ENCODE measurements at places on chromosomes 5 and 9. TPM values are rescaled to one million over a fixed set of nuclear protein-coding genes. Genes with fewer than 3 reads are reported as not detected.

DNA sequence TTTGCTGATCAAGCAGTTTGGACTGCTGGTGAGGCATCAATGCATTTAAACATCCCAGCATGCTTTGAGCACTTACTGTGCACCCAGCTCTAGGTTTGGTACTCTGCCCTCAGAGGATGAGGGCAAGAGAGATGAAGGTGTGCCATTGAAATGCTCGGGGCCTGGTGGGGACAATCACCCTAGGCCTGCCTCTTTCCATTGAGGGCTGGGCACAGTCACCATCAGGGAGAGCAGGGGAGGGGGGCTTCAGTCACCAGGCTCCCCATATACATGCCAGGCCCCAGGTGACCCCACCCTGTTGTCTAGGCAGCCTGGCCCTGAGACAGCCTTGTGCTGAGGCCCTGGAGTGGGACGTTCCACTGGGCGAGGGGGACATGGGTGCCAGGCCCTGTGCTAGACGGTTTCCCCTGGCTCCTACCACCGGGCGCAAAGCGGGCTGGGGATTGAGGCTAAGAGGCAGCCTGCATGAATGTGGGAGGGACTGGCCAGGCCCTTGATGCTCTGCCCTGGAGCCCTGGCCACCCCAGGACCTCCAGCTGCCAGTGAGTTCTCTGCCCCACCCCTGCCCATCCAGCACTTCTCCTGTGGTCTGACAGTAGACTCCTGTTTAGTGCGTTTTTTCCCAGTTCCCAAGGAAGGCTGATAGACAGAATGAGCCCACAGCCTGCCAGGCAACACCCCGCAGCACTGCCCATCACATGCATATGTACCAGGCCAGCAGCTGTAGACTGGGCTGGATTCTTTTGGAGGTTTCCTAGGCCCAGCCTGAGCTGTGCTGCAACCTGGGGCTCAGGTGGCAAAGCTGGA, 18.9 kb downstream of the TCF7 start:
- no peaks in the 10 kb centered on the region for H3K27me3 ChIP-seq
- peaks cover 11% of the 10 kb centered on the region for H3K4me1 ChIP-seq
- no peak for DNase-seq
- H3K36me3 ChIP-seq: peaks cover 8% of the 10 kb centered on the region
- H3K27ac ChIP-seq: no peak overlapping the region
- no peak overlapping the region for H3K4me3 ChIP-seq

DNA sequence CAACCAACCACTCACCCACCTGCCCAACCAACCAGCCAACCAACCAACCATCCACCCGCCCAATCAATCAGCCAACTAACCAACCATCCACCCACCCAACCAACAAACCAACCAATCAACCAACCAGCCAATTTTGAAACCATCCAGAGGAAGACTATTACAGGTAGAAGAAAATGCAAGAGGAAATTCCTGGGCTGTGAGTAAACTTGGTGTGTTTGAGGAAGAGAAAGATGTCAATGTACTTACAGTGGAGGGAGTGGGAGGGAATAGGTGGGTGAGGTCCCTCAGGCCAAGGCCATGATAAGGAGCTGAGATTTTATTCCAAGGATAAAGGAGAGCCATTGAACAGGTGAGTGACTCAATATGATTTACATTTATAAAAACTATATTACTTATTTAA, 30.4 kb downstream of the C9orf57 start:
- DNase-seq: no peak
- H3K27ac ChIP-seq: no peak overlapping the region
- no peaks in the 10 kb centered on the region for H3K27me3 ChIP-seq
- H3K4me1 ChIP-seq: no peaks in the 10 kb centered on the region
- H3K4me3 ChIP-seq: no peak overlapping the region
- H3K36me3 ChIP-seq: no peaks in the 10 kb centered on the region

DNA sequence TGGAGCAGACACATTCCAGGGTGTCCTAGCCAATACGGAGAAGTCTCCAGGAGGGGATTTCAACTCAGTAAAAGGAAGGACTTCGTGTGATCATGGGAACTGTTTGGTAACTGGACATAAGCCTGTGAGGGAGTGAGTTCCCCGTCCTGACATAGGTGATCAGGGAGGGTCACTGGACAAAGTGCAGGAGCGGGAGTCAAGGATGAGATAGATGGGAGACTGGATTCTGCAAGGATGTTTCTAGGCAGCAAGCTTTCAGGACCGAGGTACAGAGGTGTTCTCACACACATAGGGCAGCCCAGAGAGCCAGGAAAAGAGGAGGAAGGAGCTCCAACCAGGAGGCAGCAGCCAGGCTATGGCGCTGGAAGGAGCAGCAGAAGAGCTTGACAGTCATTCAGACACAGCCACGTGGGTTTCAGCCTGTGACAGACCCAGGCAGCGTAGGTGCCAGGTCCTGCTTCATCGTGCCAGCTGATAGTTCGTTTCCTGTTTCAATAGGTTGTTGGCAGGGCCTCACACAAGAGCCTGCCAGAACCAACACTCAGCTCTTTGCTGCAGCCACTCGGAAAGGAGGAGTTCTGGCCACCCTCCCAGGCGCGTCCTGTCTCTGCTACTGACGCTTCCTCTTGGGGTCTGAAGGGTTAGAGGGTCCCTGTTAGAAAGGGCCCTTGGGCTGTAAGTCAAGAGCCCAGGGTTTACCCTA, 84.1 kb downstream of the AMBP start:
- no peak overlapping the region for H3K27ac ChIP-seq
- H3K4me1 ChIP-seq: peaks cover 9% of the 10 kb centered on the region
- H3K36me3 ChIP-seq: no peaks in the 10 kb centered on the region
- H3K4me3 ChIP-seq: no peak overlapping the region
- H3K27me3 ChIP-seq: no peaks in the 10 kb centered on the region

- no peak overlapping the region for H3K4me3 ChIP-seq
- no peaks in the 10 kb centered on the region for H3K4me1 ChIP-seq
- no peaks in the 10 kb centered on the region for H3K36me3 ChIP-seq
- H3K27me3 ChIP-seq: no peaks in the 10 kb centered on the region
- no peak for DNase-seq
Measured at GRCh38 chr5:80607832-80608231, 37.8 kb upstream of the ANKRD34B start.

GRCh38 chr5:56523790-56524575, 290.9 kb upstream of the ANKRD55 start:
- no peak overlapping the region for H3K4me3 ChIP-seq
- no peak overlapping the region for H3K27ac ChIP-seq
- H3K36me3 ChIP-seq: no peaks in the 10 kb centered on the region
- H3K27me3 ChIP-seq: peaks cover 3% of the 10 kb centered on the region
- no peaks in the 10 kb centered on the region for H3K4me1 ChIP-seq

- no peak for DNase-seq
- no peak overlapping the region for H3K4me3 ChIP-seq
- H3K4me1 ChIP-seq: no peaks in the 10 kb centered on the region
- H3K27me3 ChIP-seq: no peaks in the 10 kb centered on the region
- no peaks in the 10 kb centered on the region for H3K36me3 ChIP-seq
Measured at GRCh38 chr5:44719856-44720255, 88.9 kb upstream of the MRPS30 start.

DNA sequence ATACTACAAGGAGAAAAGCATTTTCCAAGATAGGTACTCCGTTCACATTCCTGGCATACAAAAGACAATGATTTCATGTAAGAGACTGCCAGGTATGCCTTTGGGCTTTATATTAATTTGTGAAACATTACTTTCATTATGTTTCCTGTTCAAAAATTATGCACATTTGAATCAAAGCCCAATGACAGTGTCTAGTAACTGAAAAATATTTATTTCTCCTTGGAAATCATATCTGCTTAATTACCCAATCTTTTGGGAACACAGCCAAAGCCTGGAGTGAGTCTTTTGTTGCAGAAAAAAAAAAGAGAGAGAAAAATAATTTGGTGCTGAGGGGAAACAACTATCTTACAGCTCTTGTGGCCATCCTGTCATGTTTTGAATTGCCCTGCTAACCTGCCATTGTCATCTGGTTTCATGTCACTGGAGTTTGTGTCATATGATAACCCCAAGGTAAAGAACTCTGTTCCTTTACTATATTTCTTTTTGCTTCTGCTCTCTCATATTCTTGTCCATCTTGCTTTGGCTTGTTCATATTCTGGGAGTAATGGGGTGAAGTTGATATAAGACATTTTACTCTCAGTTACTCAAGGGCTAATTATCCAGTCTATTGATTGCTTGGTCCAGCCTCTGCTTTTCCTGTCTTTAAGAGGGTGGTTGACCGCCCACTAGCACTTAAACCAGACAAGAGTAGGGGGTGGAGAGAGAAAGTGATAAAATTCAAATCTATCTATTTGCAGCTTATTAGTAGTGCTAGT, 238.3 kb upstream of the NUDT12 start:
- H3K36me3 ChIP-seq: no peaks in the 10 kb centered on the region
- no peak overlapping the region for H3K4me3 ChIP-seq
- no peaks in the 10 kb centered on the region for H3K27me3 ChIP-seq
- no peak for DNase-seq

- peaks cover 4% of the 10 kb centered on the region for H3K4me1 ChIP-seq
- H3K27ac ChIP-seq: no peak overlapping the region
- no peaks in the 10 kb centered on the region for H3K36me3 ChIP-seq
- H3K27me3 ChIP-seq: peaks cover 44% of the 10 kb centered on the region
- H3K4me3 ChIP-seq: no peak overlapping the region
Measured at GRCh38 chr9:132986114-132986513, 7.6 kb downstream of the GFI1B start.

DNA sequence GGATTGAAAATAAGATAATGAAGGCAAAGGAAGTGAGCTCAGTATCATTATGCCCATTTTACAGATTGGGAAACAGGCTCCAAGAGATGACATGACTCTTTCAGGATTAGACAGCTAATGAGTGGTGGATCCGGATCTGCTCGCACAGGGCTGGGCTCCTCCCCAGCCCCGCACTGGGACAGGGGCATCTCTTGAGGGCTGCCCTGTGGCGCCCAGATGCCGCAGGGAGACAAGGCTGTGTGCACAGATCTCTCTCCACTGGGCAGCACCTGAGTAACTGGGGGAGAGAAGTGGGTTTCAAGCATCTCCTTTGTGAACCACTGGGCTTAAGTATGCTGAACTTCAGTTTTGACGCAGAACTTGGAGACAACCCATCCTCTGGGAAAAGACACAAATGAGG, 43.9 kb downstream of the ADAMTS2 start:
- H3K36me3 ChIP-seq: no peaks in the 10 kb centered on the region
- no peaks in the 10 kb centered on the region for H3K27me3 ChIP-seq
- H3K4me3 ChIP-seq: no peak overlapping the region
- peaks cover 44% of the 10 kb centered on the region for H3K4me1 ChIP-seq

DNA sequence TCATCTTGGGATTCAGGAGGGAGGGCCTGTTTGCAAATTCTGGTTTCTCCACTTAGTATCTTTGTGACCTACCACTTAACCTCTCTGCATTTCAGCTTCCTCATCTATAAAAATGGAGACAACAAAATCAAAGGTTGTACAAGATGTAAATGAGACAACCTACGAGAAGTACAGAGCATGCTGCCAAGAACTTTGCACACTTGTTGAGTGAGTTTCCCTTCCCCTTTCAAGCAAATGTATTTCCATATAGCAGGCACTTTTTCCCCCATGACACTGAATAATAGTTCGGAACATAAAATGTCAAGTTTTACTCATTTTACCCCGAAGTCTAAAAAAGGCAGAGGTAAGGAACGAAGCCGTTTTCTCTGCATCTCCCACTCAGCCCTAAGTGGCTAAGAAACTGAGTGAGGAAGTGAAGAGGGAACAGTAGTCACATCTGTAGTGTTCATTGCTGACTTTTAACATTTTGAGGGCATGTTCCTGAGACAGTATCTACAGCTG, 159.0 kb downstream of the TLE1 start:
- peaks cover 8% of the 10 kb centered on the region for H3K4me1 ChIP-seq
- no peaks in the 10 kb centered on the region for H3K27me3 ChIP-seq
- DNase-seq: no peak
- no peak overlapping the region for H3K4me3 ChIP-seq

GRCh38 chr5:36638056-36638455, 31.6 kb downstream of the SLC1A3 start:
- H3K27ac ChIP-seq: no peak overlapping the region
- H3K27me3 ChIP-seq: no peaks in the 10 kb centered on the region
- H3K36me3 ChIP-seq: no peaks in the 10 kb centered on the region
- DNase-seq: no peak
- H3K4me1 ChIP-seq: peaks cover 10% of the 10 kb centered on the region
- H3K4me3 ChIP-seq: no peak overlapping the region

- H3K4me1 ChIP-seq: peaks cover 22% of the 10 kb centered on the region
- H3K4me3 ChIP-seq: no peak overlapping the region
- peak; percentile 15 for DNase-seq
- no peaks in the 10 kb centered on the region for H3K27me3 ChIP-seq
Measured at GRCh38 chr9:121718501-121718900, 67.1 kb downstream of the DAB2IP start.

GRCh38 chr5:44312374-44312773, 76.8 kb downstream of the FGF10 start:
- no peaks in the 10 kb centered on the region for H3K36me3 ChIP-seq
- no peak overlapping the region for H3K27ac ChIP-seq
- no peak for DNase-seq
- H3K4me3 ChIP-seq: no peak overlapping the region

DNA sequence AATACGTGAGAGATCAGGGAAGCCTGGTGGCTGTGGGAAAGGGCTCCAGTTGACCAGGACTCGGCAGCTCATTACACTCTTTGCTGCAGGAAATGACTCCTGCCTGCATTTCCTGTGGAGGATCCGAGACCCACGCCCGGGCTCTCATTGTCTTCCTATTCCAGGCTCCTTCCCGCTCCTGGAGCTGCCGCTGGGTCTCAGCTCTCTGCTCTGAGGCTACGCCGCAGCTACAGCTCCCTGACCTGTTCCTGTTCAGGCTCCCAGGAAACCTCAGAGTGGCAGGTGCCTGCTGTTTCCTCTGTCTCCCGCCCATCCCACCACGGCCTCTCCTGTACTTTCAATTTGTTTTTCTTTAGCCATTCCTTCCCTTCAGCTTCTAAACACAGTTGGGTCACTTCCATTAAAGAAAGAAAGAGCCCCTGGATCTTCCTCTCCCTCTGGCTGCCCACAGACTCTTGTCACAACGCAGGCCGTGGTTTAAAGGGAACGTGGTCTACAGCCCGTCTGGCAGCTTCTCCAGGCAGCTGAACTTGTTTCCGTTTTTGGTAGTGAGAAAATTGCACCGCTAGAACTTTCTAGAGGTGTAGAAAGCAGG, 71.5 kb downstream of the IL6ST start:
- DNase-seq: peak; percentile 61
- no peak overlapping the region for H3K27ac ChIP-seq
- no peaks in the 10 kb centered on the region for H3K4me1 ChIP-seq
- H3K36me3 ChIP-seq: no peaks in the 10 kb centered on the region
- H3K4me3 ChIP-seq: peak overlapping the region; percentile 77

- no peaks in the 10 kb centered on the region for H3K27me3 ChIP-seq
- H3K4me1 ChIP-seq: no peaks in the 10 kb centered on the region
- H3K4me3 ChIP-seq: no peak overlapping the region
- H3K27ac ChIP-seq: no peak overlapping the region
- H3K36me3 ChIP-seq: no peaks in the 10 kb centered on the region
- no peak for DNase-seq
Measured at GRCh38 chr5:29337030-29337429, 1856.5 kb upstream of the CDH6 start.

RIC1 gene
- total RNA-seq: 48.7 TPM

PKD2L2 gene
- not detected for total RNA-seq

NUDCD2 gene
- 4.9 TPM for total RNA-seq

TXNDC8 gene
- not detected for total RNA-seq

TMEM252 gene
- total RNA-seq: not detected

PCDHGB6 gene
- 1.9 TPM for total RNA-seq

C5 gene
- 2.4 TPM for total RNA-seq

SMIM33 gene
- total RNA-seq: not detected

POLR3G gene
- 8.8 TPM for total RNA-seq

Measured in GM23248 (cell line).